ENCODE measurements at places on chromosomes 5 and 9. TPM values are rescaled to one million over a fixed set of nuclear protein-coding genes. Genes with fewer than 3 reads are reported as not detected.

Gene SLC36A2
- not detected for total RNA-seq

Gene KCTD16
- total RNA-seq: 0.46 TPM

Gene ZBED3
- total RNA-seq: 7.8 TPM

DNA sequence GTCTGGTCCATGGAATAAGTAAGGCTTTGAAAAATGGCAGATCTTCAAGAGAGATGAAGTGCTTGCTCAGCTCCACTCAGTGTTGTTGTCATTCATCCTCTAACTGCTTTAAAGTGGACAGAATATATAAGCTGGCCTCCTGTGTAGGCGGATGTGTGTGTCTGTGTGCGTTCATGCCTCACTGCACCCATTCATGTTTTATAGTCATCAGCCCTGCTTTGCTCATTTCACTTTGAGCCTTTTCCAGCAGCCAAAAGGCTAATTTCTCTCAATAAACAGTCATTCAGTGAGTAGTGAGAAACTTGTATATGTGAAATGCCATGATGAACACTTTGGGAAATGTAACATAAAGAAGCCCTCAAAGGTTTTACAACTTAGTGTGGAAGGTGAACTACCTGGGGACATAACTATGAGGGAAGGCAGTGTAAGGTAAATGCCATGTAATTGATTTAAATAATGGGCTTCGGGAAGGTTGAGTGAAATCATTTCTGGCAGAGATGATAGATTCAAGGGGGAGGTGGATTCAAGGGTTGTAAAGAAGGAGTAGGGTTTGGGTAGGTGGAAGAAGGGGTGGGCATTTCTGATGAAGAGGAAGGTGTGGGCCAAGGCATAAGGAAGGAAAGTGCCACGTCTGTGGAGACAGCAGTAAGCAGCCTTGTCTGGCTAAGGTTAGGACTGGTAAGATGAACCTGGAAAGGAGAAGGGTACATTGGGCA is 15.7 kb downstream of the TTC23L start:
- DNase-seq: no peak

DNA sequence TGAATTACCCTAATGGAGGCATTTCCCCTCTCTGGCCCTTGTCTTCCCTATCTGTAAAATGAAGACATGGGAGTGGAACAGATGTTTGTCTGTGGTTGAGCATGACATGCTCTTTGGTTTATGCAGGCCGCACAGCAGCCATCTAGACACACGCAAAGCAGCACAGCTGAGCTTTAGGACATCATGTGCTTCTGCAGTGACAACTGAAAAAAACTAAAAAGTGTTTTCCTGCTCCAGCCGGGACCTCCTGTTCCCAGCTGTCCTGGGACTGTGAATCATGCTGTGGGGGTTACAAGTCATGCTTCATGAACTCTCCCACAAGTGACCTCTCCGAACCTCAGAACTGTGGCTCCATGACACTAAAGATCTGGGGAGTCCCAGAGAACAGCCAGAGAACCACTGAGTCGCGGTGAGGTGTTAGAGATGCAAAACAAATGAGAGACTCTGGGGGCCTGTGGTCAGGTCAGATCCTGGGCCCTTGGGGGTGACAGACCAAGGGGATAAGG is 1.7 kb downstream of the SMIM3 start:
- DNase-seq: no peak

- DNase-seq: no peak
Observed at GRCh38 chr5:34460496-34460895, 195.6 kb upstream of the RAI14 start.

DNA sequence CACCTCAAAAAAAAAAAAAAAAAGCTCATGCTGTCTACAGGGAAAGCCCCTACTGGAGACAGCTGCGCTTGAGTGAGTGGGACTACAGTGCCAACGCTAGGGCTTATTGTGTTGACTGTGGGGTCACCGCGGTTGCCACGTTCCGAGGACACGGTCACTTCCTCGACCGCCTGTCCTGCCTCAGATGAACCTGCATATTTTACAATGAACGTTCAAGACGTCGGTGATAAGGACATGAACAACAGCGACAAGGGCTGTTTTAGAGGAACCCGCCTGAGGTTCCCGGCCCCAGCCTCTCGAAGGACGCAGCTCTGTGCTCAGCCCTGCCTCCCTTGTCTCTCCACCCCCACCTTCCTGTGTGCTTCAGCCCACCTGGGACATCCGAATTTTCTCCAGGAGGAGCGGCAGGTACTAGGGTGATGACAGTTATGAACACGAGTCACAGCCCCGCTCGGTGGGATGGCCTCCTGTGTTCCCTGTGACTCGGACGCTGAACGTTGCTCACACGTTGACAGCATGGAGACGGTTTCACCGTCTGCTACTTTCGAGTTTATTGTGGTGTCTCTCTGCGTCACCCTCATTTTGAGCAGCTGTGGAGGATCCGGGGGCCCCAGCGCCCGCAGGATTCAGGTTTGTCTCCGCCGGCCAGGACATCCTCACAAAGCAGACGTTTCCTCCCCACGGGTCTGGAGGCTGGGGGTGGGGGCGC is 11.3 kb upstream of the DIPK1B start:
- DNase-seq: no peak

GRCh38 chr5:162282191-162282590 is 214.6 kb downstream of the GABRG2 start:
- DNase-seq: no peak

DNA sequence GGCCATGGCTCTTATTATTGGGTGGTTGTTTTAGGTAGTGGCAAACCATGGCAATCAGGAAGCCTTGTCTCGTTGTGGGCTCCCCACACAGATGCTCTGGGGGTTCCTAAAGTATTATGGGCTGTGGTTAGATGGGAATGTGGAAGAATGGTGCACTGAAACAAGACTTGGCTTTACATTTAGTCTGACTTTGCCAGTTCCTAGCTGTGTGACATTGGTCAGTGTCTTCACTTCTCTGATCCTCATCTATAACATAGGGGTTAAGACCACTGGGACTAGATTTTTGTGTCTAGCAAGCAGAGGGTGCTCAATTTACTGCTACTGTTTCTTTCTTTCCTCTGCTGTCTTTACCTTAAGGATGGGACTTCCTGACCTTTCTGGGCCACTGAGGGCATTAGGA is 149.5 kb downstream of the HSPA4 start:
- no peak for DNase-seq

DNA sequence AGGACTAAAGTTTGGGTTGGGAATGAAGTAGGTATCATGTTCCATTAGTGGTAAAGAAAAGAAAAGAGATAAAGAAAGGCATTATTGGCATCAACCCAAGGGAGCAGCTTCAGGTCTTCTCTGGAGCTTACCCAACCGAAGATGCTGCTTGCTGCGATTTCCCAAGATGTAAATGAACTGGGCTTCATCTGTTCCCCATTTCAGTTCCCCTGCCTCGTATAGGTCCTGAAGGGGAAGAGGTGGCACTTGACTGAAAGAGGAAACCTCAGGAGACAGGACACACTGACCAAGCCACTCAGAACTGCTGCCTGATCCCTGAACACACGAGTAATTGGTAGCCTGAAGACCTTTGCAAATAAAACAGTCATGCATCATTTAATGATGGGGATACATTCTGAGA is 24.6 kb downstream of the ANXA6 start:
- DNase-seq: no peak
